ENCODE measurements at places on chromosomes 1 and 21.

GRCh38 chr1:174974711-174975119, 25.0 kb upstream of the CACYBP start:
- DNase-seq = no peak

DNA sequence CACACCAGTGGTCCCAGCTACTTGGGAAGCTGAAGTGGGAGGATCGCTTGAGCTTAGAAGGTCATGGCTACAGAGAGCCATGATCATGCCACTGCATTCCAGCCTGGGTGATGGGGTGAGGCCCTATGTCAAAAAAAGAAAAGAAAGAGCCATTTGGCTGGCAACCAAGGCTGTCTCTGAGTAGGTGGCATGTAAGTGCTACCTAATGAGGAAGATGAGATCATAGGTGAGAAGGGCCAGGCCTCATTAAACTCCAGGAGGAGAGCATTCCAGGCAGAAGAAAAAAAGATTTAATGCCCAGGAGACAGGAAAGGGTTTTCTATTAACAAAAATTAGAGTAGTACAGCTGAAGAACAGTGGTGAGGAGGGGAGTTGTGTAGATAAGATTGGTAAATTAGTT, 103.4 kb upstream of the ZNF678 start:
- no peak for DNase-seq

- no peak for DNase-seq
These were observed 89.7 kb downstream of the DMRTA2 start for GRCh38 chr1:50333595-50333974.

- no peak for DNase-seq
These were observed 3.9 kb upstream of the RAB4A start for GRCh38 chr1:229266832-229267500.

- DNase-seq = peak; percentile 80
These were observed 224.1 kb downstream of the SLC45A1 start for GRCh38 chr1:8541961-8542521.

DNA sequence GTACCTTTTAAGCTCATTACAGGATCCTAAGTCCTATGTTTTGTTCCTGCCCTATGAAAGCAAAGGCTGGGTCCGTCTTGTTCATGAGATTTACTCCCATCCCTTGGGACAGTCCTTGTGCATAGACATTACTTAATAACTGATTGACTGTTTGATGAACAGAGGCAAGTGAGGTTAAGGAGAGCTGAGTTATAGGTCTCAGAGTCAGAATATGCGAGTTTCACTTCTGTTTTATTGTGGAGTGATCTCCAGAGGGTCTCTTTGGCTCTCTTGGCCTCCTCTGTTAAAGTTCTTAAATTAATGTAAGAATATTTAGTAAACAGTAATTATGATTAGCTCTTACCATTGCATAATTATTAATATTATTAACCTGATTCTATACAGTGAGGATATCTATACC, 52.6 kb downstream of the BRINP2 start:
- DNase-seq = no peak

GRCh38 chr1:5640845-5641244, 351.4 kb downstream of the NPHP4 start:
- DNase-seq = no peak

DNA sequence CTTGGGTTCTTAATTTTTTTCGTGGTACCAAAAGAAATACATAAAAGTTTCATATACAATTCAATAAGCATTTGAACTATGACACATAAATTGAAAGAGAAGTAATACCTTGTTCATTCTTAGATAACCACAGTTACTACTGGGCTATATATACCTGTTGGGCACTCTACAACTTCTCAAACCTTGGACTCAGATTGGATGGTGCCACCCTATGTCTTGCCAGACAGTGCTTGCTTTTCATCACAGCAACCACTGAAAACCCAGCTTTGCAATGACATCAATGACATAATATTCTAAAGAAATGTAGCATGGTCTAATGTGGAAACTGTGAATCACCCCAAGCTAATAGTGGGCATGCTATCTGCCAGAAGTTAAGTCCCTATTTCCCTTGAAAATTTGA, 62.8 kb upstream of the DPH5 start:
- peak; percentile 31 for DNase-seq

GRCh38 chr1:47991187-47991586, 6.0 kb downstream of the TRABD2B start:
- no peak for DNase-seq

- DNase-seq = no peak
These were observed at the start of gene CLDN14 for GRCh38 chr21:36479415-36480402. TSS of gene CLDN14 (minus strand) at chr21:36480122. CDS start at chr21:36461695, 18,427 bp downstream.

DNA sequence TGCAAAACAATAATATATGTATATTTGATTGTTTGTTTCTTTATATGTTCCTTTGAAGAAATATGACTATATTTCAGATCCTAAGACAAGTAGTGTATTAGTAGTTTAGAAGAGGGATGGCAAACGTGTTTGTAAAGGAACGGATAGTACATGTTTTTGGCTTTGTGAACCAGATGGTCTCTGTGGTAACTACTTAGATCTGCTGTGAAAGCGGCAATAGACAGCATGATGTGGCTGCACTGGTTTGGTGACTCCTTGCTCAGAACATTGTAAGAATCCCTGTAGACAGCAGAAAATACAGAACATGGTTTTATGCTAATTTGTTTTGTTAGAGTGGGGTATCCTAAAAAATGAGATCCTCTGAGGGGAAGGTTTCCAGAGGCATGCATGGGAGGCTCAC, 3.1 kb downstream of the ACADM start:
- DNase-seq = no peak

GRCh38 chr21:31732597-31733550, 956 bp upstream of the SCAF4 start:
- peak; percentile 73 for DNase-seq

DNA sequence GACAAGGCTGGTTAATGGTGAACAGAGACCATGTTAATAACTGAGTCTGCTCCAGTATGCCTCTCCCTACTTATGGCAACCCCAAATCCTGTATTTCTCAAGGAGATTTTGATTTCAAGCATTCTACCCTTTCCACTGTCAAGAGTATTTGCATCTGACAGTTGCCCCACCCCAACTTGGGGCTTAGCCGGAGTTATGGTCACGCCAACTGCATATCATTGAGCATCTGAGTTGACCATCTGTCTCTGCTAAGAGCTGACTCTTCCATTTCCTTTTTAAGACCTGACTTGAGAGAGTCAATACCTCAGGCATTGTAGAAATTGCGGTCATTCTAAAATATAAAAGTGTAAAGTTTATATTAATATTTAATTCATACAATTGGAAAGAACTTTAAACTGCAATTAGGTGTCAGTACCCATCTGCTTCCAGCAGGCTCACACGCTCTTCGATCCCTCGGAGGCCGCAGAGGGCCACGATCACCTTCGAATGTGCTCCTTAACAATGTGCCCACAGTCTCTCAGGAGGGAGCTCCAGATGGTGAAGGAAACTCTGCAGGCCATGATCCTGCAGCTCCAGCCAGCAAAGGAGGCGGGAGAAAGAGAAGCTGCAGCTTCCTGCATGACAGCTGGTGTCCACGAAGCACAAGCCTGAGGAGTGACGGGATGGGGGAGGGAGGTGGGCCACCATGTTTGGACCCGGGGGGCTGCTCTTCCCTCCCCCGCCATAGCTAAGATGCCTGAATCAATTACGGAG, 409.8 kb downstream of the DISC1 start:
- DNase-seq = no peak

- DNase-seq = no peak
These were observed 337.9 kb downstream of the TBX15 start for GRCh38 chr1:118650107-118650807.

DNA sequence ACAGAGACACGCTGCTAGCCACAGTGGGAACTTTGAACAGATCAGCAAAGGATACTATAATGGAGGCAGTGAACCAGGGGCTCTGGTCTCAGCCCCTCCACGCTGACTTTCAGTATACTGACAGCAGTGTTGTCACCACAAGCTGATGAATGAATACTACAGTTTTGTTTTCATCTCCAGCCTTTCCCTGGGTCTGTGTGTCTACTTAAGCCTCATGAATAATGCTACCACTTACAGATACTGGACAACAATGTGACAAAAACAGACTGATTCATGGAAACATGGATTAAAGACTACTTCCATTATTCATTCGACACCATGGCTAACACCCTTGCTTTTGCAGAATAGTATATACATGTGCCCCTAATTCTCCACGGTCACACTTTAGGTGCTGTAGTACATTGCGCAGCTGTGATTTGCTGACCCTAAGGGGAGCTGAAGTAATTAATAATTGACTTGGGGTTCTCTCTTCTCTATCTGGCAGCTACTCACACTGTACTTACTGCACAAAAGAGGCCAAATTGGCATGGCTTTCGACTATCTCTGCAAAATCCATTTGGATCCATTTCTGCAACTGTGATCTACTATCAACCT, 203.2 kb upstream of the LYPLAL1 start:
- no peak for DNase-seq

- DNase-seq = no peak
These were observed 11.4 kb upstream of the OLIG1 start for GRCh38 chr21:33058527-33058926.

- no peak for DNase-seq
These were observed 15.8 kb downstream of the SCYL3 start for GRCh38 chr1:169877800-169878491.

DNA sequence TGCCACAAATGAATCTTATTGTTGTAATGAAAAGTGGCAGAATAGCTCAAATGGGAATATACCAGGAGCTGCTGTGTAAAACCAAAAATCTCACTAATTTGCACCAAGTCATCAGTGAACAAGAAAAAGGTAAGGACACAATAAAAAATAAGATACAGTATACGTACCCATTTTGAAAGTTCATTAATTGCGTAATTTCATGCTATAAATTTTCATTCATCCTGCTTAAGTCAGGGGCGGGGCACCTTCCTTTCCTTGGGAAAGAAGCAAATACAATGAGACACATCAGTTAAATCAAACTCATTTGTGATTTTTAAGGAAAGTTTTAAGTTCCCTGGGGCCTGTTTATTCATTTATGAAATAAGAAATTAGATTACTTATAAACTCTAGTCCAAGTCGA, 65.4 kb downstream of the HSPA13 start:
- DNase-seq = no peak

GRCh38 chr1:38991638-38992411, 749 bp downstream of the AKIRIN1 start:
- DNase-seq = peak; percentile 59

- DNase-seq = peak; percentile 86
These were observed 1423.4 kb downstream of the NCAM2 start for GRCh38 chr21:22421416-22422180.

DNA sequence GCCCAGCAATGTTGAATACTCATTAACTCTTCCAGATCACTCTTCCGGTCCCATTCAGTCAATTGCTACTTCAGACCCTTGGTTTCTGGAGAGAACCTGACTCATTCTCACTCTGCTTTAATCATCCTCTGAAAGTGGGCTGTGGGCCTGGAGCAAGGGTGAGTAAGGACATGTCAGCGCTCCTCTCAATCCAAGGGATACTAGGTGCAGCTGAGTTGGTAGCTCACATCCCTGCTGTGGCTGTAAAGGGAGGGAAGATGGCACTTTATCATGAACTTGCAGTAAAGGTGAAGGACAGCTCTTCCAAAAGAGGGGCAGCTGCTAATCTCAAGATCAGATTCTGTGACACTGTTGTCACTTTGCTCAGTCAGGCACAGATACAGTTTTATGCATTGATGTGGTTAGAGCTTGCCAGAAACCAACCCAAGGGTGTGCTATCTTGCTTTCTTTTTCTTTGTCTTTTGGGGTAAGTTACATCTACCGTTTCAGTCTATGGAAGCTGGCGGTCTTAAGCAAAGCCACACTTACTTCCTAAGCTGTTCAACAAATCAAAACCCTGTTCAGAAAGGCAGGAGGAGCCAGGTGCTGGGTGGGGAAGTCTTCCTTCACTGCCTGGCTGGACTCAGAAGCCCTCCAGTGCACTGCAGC, 26.5 kb upstream of the NTPCR start:
- peak; percentile 21 for DNase-seq

- DNase-seq = no peak
These were observed 94.4 kb downstream of the DDX20 start for GRCh38 chr1:111850109-111850508.

- peak; percentile 84 for DNase-seq
These were observed 7.8 kb upstream of the CD46 start for GRCh38 chr1:207744000-207744534.

DNA sequence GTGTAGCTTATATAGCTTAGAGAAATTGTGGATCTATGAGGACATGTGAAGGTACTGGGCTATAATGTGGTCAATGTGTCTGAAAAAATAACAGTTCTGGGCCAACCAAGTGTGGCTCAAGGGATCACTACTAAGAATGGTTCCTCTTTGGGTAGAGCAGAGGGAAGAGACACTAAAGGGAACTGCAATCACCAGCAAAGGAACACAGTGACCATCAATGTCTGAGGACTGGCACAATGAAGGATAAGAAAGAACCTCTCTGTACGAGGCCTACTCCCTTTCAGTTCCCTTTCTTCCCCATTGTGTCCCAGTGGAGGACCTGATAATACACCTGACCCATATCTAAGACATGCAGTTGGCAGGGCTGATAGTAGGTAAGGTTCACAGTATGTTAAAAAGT, 89.9 kb upstream of the JAK1 start:
- DNase-seq = peak; percentile 20

DNA sequence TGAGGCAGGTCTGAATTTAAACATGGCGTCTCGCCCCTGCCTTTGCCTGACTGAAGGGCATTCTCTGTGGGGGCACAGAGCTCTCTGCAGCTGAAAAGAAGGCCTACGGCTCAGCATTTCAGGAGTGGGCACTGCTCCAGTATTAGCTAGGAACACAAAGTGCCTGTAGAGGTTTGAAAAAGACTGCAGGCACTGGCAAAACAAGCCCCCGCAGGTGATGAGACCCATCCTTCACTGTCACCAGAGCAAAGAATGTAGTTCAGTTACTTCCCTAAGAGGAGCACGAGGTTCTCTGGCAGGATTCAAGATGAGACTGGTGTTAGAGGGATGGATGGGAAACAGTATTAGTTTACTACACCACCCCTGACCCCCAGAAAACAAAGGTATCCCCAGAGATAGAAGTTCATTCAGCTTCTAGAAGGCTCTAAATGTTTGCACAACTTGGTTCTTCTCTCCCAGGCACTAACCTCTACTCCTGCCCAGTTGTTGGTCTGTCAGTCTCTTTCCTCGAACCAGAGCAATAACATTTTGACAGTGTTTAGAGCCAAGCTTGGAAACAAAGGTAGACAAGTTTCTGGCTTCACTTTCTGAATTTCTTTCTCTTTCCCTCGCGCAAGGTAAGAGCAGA, 101.9 kb upstream of the KCNE2 start:
- DNase-seq = no peak

GRCh38 chr1:228980232-228980937, 245.1 kb downstream of the RHOU start:
- no peak for DNase-seq

DNA sequence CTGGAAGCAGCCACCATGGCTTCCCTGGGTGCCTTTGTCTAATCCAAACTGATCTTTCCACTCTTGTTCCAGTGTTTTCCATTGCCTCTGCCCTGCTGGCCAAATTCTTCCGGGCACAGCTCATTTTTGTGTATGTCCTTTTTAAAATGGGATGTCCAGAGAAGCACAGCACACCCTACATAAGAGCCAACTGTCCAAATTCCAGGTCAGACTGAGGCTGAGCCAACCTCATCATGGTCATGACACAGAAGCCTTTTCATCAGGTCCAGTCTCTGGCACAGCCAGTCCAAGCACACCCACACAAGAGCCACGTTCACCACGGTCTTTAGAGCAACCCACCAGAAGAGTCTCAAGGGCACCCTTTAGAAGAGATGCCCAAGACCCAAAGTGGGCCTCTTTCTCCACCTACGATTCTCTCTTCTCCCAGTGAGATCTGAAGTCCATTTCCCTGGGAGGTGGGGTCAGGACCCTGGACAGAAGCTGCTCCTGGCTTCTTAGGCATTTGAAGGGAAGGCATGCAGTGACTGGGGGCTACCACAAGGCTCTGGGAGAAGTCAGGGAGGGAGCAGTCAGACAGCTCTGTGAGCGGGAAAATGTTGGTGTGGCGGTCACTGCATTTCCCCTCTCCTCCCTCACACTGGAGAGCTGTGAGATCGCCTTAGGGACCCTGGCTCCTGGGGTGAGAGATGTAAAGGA, 53.2 kb downstream of the SYT2 start:
- peak; percentile 51 for DNase-seq
